ENCODE measurements at places on chromosomes 2 and 18.

DNA sequence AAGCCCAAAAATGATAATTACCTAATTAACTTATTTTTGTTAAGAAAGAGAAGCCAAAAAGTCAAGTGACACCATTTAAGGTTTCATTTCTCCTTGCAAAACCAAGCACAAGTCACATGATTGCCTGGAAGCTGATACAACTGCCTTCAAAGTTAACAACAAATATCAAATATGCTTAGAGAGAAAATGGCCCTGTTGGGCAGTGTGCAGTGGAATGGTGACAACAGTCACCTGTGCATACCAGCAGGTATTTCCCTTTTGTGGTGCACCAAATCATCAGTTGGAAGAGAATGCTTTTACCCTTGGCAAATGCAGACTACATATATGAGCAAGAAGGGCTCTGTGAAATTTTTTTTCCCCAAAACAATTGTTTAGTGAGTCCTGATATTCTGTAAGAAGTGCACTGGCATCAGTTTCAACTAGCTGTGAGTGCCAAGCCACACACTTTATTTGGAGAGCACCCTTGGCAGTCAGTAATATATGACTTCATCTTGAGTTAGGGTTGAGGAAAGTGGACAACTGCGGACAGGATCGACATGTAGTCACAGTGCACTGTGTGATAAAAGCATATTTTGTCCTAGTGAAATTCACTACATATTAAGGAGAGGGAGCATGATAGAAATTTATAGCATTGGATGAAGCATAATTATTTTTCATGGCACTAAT, 74.9 kb upstream of the DOCK10 start:
- DNase-seq: no peak

DNA sequence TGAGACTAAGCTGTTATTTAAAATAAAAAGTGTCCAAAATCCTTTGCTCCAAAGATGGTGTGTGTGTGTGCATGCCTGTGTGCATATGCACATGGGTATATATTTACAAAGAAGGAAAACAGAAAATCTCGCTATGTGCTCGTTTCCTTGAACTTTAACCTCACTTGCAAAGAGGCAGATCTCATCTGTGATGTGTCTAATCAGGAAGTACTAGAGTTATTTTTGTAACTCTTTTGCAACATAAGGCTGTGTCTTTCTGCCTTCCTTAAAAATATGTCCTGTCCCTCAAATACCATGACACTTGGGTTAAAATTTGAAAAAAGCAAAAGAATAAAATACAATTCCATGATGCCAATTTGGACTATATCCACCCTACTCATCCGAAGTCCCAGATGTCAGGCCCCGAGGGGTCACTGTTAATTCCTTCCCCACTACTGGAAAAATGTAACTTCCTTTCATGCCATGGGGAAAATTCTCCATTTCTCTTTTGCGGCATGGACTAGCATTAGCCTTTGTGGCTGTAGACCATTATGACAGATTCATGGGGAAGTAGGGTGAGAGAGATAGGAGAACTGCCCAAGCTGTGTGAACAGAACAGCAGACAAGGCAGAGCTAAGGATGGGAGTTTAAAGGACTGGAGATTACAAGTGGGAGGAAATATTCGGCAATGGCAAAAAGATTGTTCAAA, 191.3 kb downstream of the MYO1B start:
- no peak for DNase-seq

DNA sequence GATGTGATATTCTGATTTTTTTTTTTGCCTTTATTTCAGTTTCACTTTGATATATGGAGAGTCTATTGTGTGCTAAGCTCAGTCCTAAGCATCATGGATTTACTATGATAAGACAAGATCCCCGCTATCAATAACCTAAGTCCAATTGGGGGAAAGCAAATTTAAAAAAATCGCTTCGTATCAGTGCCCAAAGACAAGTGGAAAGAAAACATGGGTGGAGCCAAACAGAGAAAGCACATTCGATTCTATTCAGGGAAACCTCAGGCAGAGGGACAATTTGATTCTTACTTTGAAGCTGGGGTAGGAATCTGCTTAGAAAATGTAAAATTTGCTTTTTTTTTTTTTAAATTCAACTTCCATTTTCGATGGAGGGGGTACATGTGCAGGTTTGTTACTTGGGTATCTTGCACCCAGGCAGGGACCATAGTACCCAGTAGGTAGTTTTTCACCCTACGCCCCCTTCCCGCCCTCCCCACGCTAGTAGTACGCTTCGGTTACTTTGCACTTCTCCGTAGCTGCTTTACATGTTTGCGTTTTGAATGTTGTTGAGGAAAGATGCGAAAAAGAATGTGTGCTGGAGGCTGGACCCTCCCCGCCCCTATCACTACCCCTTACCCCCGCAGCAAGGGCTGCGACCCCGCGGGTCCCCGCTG, 12.4 kb downstream of the KIF5C start:
- DNase-seq: no peak

GRCh38 chr2:133568598-133568997, 335 bp upstream of the NCKAP5 start:
- DNase-seq: no peak

GRCh38 chr2:134308474-134309385, 54.9 kb downstream of the MGAT5 start:
- no peak for DNase-seq

DNA sequence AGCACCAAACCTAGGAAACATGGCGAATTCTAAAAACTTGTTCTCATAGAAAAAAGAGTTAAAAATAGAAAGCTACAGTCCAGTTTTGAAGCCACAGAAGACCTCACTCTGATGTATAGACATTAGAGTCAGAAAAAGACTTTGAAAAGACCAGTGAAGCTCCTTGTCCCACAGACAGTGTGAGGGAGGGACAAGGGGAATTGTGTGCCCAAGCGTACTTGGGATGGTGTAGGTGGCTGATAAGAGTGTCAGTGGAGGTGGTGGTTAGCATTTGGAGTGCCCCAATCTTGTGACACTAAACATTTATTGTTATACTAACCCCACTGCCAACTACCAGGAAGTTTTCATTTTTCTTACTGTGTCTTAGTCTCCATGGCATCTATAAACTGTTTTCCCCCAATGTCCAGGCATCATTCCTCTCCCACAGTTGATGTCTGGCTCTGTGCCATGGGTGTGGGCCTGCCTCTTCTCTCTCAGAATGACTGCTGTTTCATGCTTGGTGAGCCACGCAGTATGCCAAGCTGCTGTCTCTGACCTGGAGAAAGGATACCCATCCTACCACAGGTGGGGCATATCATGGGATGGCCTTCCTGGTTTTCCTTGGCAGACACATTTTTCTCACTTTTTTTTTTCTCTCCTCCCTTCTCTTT, 161.4 kb downstream of the RPIA start:
- no peak for DNase-seq

DNA sequence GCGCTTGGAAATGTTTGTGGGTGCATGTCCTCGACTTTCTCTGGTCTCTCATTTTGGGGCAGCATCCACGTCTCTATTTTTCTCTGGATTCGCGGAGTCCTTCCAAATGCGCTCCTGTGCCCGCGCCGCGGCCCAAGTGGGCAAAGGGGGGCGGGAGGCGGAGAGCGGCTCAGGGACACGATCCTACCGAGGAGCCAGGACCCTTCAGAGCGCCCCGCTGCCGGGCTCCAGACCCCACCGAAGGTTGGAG, 990 bp downstream of the EPAS1 start:
- no peak for DNase-seq

DNA sequence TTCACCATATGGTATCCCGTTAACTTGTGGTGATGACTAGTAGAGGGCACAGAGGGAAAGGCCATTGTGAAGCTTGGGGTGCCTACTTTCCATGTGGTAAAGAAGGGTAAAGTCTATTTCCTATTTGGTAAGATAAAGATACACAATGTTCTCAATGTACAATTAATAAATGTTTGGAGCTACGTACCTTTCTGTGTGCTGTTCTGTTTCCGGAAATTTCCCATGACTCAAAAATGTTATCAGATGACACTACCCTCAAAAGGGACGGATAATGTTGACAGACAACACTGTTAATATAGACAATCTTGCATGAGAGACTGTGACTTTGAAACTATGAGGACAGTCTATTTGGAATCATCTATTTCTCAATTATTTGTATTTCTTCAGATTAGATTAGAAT, 4.2 kb upstream of the SULT1C3 start:
- DNase-seq: no peak

GRCh38 chr18:51580580-51580979, 383.1 kb upstream of the MEX3C start:
- DNase-seq: no peak

DNA sequence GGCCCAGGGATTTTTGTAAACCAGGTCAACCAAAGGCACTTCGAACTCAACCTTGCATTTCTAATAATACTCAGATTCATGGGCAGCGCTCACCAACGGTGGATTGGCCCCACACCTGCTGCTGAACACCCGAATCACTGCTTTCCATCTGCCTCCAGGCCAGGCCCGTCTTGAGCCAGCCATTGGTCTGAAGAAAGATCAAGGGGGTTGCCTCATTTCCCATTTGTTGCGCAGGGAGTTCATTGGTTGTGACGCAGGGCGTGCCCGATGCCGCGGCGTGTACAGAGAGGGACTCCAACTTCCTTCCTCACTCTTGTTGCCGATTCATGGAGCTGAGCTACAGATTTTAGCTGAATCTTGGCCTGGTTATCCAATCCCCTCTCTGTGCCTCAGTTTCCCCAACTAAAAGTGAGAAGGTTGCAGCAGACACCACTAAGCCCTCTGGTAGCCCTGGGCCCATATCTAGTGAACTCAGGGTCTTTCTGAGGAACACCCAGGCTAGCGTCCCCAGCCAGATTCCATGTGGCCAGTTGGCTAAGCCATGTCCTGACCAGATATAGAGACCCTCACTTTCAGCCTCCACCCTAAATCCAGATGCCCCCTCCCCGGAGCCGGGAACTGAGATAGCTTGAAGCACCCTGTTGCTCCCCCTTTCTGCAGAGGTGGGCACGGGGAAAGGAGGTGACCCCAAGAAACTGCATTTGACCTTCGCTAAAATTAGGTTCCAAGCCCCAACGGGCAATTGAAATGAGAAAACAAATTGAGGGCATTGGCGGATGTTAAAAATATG, 60.9 kb upstream of the HPCAL1 start:
- no peak for DNase-seq

GRCh38 chr2:235850771-235851551, 317.2 kb downstream of the GBX2 start:
- DNase-seq: no peak

- no peak for DNase-seq
Observed at GRCh38 chr2:147512206-147512605, 332.6 kb upstream of the ACVR2A start.
